ENCODE measurements at places on chromosomes 5 and 9.

GRCh38 chr5:92353107-92354030 is 970.3 kb upstream of the ARRDC3 start:
- no peak for DNase-seq

DNA sequence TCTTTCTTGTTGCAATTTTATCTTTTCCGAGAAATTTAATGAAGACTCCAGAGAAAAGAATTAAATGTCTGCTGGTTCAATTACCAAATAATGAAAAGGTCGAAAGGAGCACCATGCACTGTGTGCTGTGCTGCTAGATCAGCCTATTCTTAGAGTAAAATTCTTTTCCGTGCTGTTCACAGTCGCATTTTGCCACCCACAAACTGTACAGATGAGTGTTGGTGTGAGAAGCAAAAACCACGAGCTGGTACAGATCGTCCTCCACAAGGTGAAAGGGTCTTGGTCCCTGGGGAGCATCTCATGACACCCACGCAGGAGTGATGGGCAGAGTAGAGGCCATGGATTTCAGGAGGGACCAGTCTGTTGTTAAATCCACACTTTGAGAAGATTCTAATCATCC is 143.8 kb upstream of the PUM3 start:
- no peak for DNase-seq

GRCh38 chr5:67605730-67606585 is 409.4 kb upstream of the CD180 start:
- no peak for DNase-seq

DNA sequence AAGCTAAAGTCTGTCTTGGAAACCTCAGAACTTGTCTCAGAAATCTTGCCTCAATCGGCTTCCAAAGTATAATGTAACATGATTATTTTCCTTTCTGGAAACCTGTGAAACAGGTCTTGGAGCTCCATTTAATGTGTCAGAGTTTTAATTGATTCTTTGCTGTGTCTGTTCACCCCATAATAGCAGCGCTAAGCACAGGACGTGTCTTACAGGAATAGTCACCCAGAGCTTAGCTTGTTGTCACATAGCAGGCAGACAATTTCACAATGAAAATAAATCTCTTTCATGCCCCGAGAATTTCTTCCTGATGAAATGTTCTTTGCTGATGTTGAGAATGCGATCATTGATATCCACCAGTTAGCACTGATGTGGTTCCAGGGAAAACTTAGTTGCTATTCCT is 40.2 kb upstream of the PTPN3 start:
- DNase-seq = no peak

GRCh38 chr9:882416-882924 is 41.0 kb downstream of the DMRT1 start:
- DNase-seq = no peak

DNA sequence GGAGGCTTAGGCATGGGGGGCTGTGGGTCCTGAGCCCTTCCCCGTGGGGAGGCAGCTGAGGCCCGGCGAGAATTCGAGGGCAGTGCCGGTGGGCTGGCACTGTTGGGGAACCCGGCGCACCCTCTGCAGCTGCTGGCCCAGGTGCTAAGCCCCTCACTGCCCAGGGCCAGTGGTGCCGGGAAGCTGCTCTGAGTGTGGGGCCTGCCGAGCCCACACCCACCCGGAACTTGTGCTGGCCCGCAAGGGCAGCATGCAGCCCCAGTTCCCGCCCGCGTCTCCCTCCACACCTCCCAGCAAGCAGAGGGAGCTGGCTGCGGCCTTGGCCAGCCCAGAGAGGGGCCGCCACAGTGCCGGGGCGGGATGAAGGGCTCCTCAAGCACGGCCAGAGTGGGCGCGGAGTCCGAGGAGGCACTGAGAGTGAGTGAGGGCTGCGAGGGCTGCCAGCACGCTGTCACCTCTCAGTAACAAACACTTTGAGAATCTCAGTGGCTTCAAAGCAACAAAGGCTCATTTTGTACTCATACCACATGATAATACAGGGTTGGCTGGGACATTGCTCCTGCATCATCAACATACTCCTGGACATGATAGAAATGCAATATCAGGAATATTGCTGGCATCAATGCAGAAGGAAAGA is 265.7 kb upstream of the ANKRD55 start:
- no peak for DNase-seq

DNA sequence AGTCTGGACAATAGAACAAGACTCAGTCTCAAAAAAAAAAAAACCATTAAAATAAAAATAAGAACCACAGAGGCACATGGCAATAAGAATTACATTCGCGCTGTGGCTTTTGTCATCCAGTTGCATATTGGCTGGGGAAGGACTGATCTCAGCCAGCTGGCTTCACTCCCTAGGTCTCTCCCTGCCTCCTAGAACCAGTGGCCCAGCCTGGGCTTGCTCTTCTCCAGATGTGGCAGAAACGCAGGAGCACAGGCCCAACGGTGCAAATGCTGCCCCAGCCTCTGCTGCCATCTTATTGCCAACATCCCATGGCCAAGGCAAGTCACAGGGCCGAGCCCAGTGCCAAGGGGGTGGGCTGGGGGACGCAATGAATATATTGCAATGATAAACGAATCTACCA is 37.0 kb downstream of the NKX2-5 start:
- no peak for DNase-seq

DNA sequence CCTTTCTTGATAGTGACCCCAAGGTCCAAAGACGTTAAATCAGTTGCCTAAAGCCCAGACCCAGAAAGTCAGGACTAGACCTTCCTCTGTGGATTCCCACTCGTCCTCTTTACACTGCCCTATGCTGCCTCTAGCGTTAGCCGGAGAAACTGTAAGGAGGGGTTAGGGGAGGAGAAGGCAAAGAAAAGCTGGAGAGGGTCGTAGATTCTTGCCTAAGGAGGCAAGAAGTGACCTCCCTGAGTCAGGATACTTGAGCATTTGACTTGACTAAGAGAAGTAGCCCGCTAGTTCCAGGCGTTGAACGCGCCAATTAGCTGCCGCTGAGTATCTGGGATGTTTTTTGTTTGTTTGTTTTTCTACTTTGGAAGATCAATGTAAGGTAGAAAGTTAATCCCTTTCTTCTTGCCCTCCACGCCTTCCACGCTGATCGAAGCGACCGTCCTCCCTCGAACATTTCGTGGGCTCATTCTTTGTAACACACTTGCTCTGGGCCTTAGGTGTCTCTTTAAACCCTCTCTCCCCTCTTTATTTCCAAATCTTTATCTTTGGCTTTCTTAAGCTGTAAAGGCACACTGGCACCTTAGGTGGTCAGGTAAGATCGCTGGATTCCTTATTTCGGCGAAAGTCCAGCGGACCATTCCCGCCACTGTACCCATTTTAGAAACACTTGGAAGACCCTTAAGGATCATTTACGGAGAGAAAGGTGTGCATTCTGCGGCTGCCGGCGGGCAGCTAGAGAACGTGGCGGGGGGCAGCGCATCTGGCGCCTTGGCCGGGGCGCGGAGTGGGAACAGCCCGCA is 5.1 kb upstream of the RGMB start:
- DNase-seq = peak; percentile 66

- DNase-seq = no peak
Observed at GRCh38 chr5:35856765-35857351, at the start of gene IL7R. IL7R (plus strand) TSS chr5:35856891; CDS start chr5:35856978, 87 bp downstream.

- no peak for DNase-seq
Observed at GRCh38 chr9:14418941-14419937, 105.3 kb upstream of the NFIB start.

All from activated CD8-positive, alpha-beta memory T cell treated with anti-CD3 and anti-CD28 coated beads for 24 hours (primary cell).